GM19239 (cell line): ENCODE measurements at places on chromosomes 7 and 10.

DNA sequence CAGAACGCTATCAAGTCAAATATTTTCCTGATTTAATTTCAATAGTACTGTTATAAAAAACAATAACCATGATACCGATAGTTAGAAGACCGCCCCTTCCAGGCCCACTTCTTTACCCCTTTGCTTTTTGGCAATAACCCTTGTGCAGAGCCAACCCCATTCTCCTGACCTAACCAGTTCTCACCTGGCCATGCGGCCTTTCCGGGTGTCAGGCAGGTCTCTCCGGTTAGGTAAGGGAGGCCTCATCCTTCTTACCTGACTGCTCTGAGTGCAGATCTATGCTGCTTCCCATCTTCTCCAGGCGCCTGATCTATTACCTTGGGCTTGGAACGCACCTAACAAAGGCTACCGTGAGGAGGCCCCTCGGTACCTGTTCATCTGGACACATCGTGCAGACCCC lies 26.6 kb downstream of the ZMIZ1 start:
- no peak for DNase-seq

DNA sequence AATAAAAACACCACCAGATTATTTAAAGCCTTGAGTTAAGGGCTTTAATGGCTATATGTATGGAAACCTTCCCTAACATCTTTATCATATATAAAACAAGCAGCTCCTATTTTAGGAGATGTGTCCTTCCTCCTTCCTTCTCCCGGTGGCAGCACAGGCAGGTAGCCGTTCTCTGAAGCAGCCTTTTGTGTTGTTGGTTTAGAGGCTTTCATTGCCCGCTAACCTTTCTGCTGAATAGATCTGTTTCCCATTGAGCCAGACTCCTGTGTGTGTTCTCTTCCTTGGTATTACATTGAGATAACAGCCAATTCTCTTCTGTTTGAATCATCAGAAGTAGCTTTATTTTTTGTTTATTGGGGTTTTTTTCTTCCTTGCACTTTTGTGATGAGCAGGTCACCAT lies 131.3 kb downstream of the CACNB2 start:
- DNase-seq = no peak

DNA sequence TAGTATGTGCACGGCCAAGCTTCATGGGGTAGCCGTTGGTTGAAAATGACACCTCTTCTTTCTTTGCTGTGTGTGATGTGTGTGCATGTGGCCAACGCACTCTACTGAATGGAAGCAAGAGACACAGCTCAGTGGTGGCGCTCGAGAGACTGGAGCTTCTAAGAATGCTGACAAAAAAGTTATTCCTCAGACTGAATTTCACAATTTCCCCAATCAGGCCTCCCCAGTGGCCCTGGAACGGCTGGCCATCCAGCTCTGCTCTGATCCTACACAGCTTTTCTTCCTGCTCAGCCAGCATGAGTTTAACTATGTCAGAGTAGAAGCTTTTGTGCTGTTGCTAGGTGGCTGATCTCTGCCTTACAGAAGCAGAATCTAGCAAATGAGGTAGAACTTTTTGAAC lies 186.7 kb upstream of the PLXDC2 start:
- DNase-seq = no peak

GRCh38 chr10:130301021-130301892 lies 165.1 kb downstream of the GLRX3 start:
- DNase-seq = peak; percentile 20

DNA sequence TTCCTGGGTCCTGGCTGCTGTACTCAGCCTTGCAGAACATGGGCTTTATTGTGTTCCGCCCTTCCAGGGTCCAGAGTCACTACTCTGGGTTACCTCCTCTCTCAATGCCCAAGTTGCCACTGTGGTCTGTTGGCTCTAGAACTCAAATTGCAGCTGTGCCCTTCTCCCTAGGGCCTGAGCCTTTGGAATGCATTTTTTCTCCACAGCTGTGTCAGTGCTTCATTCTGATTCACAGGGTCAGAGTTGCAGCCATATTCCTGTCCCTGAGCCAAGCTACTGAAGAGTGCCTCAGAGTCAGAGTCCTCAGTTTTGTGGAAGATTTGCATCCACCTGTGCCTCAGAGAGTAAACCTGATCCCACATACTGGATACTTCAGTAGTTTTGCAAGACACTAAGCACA lies 167.5 kb downstream of the ITGB1 start:
- no peak for DNase-seq

GRCh38 chr7:142646386-142647140 lies 102.7 kb upstream of the PRSS1 start:
- DNase-seq = no peak

DNA sequence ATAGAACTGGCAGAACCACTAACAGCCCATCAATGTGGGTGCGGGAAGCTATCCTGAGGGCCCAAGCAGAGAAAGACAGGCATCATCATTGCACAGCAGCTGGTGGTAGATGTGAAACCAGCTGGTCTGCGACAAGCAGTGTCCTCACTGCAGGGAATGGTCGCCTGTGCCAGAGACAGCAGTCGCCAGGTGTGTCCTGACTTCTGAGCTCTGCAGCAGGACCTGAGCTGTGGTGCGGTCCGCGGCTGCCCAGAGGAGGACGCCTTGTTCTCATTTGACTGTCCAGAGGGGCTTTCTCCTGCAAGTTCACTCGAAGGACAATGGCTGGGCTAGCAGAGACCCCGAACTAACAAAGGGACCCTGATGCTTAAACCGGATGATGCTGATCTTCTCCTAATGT lies 97.4 kb downstream of the LRRC18 start:
- DNase-seq = no peak

- no peak for DNase-seq
Measured at GRCh38 chr7:26141077-26141476, 10.9 kb upstream of the NFE2L3 start.

GRCh38 chr10:200405-200804 lies 65.2 kb downstream of the ZMYND11 start:
- DNase-seq = no peak

- DNase-seq = no peak
Measured at GRCh38 chr10:13704964-13705363, 118.2 kb downstream of the PRPF18 start.

GRCh38 chr7:23075571-23075970 lies 30.0 kb upstream of the KLHL7 start:
- no peak for DNase-seq

GRCh38 chr10:49308881-49309280 lies 9.9 kb downstream of the C10orf71 start:
- no peak for DNase-seq

GRCh38 chr10:21171936-21172541 lies 274.9 kb upstream of the NEBL start:
- DNase-seq = no peak

DNA sequence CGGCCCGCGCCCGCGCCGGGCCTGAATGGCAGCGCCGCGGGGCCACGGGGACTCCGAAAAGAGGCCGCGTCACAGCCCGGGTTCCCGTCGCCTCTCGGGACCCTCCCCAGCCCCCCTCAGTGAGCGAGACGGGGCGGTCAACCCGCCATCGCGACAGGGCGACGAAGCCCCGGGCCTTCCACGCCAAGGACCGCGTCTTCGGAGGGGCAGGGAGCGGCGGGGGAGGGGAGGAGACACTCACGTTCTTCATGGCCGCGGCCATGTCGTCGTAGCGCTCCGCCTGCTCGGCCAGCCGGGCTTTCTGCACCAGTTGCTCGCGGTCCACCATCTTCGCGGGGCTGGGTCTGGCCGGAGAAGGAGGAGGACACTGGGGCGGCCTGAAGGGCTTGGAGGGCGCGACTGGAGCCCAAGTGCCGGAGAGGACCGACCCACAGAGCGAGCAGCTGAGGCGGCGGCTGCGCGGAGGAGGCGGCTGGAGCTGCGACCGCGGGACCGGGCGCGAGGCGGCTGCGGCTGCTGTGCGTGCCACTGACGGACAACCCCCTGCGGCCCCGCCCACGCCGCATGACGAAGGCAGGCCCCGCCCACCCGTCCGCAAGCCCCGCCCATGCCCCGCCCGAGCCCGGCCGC lies at the start of gene YWHAG:
Gene YWHAG, minus strand, starts transcription at position 511 of the 630 bp plus-strand sequence. Its CDS starts 183 bp downstream, at position 328.
- DNase-seq = peak; percentile 62

GRCh38 chr7:24555719-24556118 lies 17.5 kb upstream of the PALS2 start:
- no peak for DNase-seq

GRCh38 chr7:106236065-106236464 lies 48.7 kb downstream of the NAMPT start:
- no peak for DNase-seq

- no peak for DNase-seq
Measured at GRCh38 chr7:1696671-1697498, 26.8 kb downstream of the ELFN1 start.

GRCh38 chr7:70647801-70648498 lies 484.0 kb upstream of the GALNT17 start:
- peak; percentile 7 for DNase-seq

GRCh38 chr10:108597031-108597430 lies 1326.3 kb downstream of the XPNPEP1 start:
- no peak for DNase-seq

DNA sequence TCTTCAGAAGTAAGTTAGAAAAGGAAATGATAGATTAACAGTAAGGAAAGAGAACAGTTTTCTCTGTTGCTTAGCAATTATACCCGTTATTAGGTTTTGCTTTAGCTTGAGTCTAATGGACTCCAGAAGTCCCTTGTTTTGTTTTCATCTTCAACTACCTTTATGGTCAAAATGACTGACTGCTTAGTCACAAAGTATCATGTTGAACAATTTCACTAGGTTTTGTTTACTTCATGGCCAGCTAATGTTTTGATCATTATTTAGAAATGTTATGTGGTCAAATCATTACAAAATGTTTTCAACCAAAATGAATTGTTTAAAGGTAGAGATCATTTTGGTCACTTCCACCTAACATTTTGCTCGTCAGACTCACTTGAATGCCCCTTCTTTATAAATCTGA lies 1.9 kb downstream of the UBN2 start:
- no peak for DNase-seq

DNA sequence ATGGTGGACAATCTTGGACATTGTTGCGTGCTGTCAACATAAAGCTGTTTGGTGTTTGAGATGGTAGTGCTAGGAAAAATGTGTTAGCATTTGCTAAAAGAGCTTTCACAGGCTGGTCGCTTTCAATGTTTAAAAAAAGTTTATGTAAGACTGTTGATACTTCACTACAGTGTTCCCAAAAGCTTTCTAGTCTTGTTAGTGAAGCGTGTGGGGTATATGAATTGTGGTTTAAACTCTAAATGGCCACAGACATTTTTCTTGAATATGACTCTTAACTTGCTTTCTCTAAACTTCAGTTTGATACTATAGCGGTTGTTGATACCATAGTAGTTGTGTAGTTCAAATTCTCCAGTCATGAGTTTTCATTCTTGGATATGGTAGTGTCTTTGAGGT lies 44.9 kb downstream of the MCU start:
- DNase-seq = no peak

DNA sequence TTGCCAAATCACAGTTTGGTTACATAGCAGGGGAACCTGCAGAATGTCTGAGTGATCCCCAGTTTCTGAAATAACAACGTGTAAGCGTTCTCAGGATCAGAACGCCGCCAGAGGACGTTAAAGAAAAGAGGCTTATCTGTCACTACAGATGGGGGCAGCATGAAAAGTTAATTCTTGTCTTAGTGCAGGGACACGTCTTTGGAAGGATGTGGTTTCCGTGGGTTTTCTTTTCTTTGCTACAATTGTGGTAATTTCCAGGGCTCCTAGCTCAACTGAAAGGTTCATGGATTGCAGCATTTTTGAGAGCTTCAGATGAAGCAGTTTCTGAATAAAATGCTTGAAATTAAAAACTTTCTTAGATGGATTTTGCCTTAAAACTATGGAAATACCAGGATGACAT lies 106.6 kb downstream of the PRKCQ start:
- DNase-seq = peak; percentile 31

DNA sequence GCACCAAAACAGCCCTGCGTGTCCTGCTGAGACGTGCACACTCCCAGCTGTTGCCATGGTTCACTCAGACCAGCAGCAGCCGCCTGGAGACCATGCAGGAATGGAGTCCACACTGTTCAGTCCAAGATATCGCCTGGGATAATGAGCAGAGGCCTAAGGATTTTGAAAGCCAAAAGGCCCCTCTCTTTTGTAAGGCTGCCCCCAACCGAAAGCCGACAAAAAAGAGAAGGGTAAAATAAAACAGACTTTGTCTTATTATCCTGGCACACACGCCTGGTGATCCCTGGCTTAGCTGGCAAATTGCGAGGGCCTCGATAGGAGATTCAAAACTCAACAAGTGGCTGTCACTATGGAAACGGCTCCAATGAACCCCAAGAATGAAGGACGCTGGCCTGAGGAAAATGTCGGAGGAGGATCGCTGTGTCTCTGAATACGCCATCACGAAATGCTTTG lies 263.6 kb downstream of the SKIDA1 start:
- DNase-seq = no peak

GRCh38 chr10:17195083-17195482 lies 6.4 kb downstream of the TRDMT1 start:
- no peak for DNase-seq

DNA sequence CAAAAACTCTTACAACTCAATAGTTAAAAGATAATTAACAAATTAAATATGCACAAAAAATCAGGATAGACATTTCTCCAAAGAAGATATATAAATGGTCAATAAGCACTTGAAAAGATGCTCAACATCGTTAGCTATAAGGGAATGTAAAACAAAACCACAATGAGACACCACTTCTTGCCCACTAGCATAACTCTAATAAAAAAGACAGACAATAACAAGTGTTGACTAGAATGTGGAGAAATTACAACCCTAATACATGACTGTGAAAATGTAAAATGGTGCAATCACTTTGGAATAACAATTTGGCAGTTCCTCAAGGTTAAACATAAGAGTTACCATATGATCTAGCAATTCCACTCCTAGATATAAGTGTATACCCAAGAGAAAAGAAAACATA lies 74.3 kb upstream of the PCGF5 start:
- no peak for DNase-seq

DNA sequence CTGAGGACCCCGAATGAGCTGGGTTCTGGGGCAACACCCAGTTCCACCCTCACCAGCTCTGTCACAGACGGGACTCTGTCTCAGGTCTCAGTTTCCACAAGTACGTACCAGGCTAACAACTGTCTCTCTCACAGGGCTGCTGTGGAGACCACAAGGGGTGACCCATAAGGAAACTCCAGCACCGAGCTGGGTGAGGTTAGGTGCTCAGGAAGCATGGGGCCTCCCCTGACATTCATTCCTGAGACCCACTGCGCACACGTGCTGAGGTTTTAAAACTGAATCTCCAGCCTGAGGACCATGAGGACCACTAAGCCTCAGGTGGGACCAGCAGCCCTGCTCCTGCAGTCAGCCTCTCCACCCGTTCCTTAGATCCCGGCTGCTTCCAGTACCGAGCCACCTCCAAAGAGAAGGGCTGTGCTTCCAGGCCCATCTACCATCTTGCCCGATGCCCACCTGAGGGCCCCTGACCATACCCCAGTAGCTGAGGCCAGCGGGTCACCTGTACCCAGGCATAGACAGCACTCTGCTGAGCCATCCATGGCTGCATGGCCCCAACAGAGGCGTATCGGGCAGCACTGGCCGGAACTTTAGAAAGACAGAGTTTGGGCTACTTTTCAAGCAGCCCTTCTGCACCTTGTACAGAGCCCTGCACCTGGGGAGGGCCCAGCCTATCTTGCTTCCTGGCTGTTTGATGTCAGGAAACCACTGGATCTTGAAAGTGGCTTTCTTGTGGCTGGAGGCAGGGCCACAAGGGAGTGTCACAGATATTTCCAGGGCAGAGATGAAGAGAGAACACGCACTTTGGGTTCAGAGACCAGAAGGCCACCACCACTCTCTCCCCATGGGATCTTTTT lies 18.7 kb downstream of the HSPA12A start:
- DNase-seq = no peak
